ENCODE measurements at places on chromosomes 13 and 19.
A peak's percentile ranks its signal among the peaks of the same experiment; 100 is the strongest.

- DNase-seq: no peak
These were observed 153.9 kb downstream of the MIPEP start for GRCh38 chr13:23735329-23735728.

DNA sequence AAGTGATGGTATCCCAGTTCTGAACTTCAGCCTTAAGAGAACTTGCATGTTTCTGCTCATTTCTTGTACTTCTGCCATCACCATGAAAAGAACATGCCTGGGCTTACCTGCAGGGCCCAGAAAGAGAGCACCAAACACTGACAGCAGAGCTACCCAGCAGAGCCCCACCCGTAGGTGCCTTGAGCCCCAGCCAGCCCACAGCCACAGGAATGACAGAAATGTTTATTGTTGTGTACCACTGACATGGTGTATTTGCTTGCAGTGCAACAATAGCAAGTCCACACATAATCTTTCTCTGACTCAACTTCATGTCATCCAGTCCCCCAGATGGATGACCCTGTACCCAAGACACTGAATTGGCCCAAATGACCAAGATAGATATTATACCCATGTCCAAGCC lies 195.2 kb downstream of the TSHZ3 start:
- no peak for DNase-seq

DNA sequence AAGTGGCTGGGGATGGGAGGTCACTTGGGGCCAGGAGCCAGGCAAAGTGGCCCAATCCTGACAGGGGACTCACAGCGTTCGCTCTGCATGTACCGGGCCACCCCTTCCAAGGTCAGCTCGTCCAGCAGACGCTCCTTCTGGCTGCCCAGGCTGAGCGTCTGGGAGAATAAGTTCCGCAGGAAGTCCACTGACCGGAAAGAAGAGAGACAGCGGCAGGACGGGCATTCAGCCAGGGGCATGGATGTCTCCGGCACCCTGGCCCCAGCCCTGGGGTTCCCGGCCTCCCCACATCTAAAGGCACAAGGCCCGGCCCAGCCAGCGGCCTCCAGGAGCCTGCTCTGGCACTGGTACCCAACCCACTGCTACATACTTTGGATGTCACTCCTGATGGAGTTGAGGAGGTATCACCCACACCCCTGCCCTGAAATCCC lies 6.1 kb downstream of the SIRT2 start:
- DNase-seq: no peak

- DNase-seq: no peak
These were observed 139.6 kb upstream of the HTR2A start for GRCh38 chr13:47036294-47037008.

DNA sequence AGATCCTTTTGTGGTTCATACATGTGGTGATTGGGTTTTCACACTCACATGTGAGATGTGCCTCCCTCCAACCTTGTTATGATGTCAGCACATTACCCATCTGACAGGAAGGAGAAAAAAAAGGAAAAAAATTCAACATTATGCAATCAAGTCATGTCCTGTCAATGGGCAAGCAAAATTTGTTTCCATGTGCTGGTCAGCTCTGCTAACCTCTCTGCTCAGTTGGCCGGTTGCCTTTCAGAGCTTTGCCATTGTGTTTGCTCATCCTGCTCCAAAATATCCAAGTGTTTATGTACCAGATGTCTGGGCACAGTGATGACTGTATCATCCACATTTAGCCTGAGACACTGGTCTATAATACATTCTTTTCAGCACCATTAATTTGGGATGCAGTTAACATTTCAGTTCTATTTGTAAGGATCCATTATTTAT lies 27.0 kb upstream of the METTL21C start:
- DNase-seq: peak; percentile 5

GRCh38 chr13:75633285-75633684 lies 2.8 kb upstream of the LMO7 start:
- no peak for DNase-seq

GRCh38 chr13:110713642-110713952 lies at the start of gene ING1:
Gene ING1 (plus strand): TSS chr13:110713700. CDS start chr13:110714150, 450 bp downstream.
- DNase-seq: no peak

DNA sequence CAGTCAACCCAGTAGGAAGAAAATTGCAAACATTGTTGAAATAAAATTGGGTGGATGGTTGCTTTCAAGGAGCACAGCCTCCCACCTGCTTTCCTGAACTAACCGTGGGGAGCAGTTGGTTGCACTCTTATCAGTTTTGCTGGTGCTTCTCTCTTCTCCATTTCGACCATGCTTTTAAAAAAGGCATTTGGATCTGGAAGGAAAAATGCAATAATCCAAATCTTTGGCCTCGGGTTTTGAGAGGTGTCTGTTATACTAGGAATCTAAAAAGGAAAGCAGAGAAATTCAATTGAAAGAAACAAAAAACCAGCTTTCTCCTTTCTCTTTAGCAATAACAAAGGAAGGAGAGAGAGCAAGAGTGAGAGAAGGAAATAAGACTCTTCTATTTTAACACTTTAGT lies 113.6 kb upstream of the ARGLU1 start:
- no peak for DNase-seq

- DNase-seq: peak; percentile 71
These were observed 603 bp downstream of the TM9SF2 start for GRCh38 chr13:99501848-99502301.

DNA sequence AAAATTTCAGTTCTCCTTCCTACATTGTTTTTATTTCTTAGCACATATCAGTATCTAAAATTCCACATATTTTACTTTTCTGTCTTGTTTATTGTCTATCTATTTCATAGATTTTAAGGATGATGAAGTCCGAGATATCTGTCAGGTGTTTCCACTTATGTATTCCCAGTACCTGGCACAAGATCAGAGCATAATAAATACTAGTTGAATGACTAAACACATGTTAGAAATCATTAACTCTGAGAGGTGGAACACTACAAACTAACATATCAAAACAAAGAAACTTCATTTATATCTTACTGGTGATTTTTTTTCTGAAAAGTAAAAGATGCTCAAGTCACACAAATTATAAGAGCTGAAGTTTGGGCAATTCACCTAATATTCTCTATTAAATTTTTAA lies 1208.3 kb downstream of the PCDH9 start:
- DNase-seq: no peak

DNA sequence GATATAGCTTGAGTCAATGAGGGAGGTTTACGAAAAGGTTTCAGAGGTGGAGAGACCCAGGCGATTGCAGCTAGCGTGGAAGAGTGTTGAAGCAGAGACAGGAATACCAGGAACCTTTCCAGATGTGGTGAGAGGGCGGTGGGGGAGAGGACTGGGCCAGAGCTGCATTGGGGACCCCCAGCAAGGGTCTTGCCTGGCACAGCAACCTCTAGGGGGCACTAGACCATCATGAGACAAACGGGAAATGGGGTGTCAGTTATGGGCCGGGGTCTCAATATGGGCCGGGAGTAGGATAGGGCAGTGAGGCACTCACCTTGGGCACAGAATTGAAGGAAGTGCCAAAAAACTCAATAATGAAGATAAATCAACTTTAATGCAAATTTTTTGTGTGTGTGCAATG lies 2.1 kb upstream of the LRP3 start:
- DNase-seq: no peak

GRCh38 chr19:18610556-18611326 lies 1.9 kb upstream of the TMEM59L start:
- DNase-seq: no peak

DNA sequence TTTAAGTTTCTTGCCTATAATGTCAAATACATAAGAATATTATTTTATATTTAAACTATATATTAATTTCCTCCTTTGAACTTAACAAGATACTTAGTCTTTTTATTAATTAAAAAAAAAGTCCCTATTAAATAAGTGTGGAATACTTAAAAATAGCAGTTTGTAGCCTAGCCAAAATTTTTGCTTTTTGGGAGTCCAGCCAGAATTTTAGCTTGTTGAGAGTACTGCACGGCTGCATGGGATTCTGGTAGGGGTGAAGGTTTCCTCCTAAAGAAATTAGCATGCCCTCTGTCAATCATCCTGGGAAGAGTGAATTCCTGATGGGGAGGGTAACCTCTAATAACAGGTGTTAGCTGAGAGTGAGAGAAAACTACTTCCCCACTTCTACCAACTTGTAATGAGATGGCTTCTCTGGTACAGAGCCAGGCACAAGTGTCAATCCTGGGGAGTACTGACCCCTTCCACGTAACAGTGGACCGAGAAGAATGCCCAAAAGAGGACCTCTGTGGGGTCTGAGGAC lies 195.7 kb downstream of the SPRY2 start:
- peak; percentile 27 for DNase-seq

- DNase-seq: no peak
These were observed 2.1 kb downstream of the PCDH9 start for GRCh38 chr13:67228031-67228430.

GRCh38 chr19:51108805-51109146 lies 567 bp upstream of the CTU1 start:
- DNase-seq: no peak

DNA sequence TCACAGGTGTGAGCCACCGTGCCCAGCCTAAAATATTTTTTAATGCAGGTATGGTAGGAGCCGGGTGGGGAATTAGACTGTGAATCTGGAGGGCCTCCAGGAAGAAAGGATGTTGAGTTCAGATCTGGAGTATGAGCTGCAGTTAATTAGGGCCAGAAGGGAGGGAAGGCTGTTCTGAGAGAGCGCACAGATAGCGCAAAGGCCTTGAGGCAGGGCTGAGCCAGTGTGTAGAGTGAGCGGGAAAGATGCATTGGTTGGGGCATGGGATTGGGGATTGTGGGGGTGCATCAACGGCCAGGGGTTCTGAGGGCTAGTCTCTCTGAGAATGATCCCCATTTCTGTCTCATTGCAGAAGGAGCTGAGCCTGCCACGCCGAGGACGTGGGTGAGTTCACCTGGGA lies 9.7 kb downstream of the MAST3 start:
- no peak for DNase-seq

GRCh38 chr13:31722673-31723072 lies 16.7 kb upstream of the RXFP2 start:
- DNase-seq: no peak

DNA sequence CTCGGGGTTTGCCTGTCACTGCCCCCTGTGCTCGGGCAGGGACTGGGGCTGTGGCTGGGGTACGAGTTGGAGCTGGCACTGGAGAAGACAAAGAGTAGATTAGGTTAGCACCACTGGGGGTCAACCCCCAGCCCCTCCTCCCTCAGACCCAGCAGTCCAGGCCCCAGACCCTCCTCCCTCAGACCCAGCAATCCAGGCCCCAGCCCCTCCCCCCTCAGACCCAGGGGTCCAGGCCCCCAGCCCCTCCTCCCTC lies 19.1 kb downstream of the ZNF575 start:
- no peak for DNase-seq

GRCh38 chr19:14165990-14166830 lies 29.8 kb upstream of the ASF1B start:
- DNase-seq: peak; percentile 60

DNA sequence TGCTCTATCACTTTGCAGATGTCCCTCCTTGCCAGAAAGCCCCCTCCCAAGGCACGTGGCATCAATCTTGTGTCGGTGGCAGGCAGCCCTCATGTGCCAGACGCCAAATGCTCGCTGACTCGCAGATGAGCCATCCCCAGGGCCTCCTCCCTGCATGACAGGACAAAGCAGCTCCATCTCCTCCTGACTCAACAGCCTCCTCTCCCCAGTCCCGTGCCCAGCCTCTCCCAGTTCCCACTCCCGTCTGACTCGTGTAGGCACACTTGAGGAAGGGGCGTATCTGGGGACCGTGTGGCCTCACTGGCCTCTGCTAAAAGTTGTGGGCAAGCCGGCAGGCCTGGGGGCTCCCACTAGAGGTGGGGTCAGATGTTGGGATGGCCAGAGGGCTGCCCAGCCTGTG lies 133.6 kb downstream of the STK24 start:
- DNase-seq: no peak

DNA sequence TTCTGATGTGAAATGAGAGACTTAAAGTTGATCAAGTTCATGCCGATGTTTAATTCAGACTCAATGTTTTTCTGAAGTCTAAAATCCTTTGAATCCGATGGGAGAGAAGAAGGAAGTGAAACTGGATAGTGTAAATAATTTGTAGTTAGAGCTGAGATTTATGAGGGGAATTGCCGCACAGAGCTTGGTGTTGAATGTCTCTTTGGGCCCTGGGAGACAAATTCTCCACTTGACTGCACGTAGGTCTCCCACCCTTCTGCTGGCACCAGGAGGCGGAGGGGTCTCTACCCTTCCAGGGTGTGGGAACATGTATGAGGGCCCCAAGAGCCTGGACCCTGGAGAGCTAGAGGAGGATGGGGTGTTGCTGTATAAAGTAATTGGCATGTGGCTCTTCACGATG lies 140.8 kb upstream of the SERP2 start:
- no peak for DNase-seq

DNA sequence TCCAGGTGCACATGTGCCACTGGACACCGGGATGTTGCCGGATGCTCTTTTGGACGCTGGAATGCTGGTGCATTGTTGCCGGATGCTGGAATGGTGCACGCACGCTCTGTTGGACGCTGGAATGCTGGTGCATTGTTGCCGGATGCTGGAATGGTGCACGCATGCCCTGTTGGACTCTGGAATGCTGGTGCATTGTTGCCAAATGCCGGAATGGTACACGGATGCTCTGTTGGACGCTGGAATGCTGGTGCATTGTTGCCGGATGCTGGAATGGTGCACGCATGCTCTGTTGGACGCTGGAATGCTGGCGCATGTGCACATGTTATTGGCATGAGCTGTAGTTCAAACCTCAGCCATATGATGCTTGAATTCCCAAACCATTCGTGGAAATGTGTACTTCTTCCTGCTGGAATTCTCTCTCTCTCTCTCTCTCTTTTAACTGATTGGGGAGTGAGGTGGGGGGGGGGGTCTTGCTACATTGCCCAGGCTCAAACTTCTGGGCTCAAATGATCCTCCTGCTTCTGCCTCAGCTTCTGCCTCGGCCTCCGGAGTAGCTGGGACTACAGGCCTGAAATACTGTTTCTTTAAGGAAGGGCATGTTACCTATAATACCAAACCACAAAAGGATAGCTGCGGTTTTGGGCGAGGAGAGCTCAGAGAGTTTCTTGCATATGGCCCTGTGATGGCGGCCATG lies 1.2 kb upstream of the MCF2L start:
- no peak for DNase-seq

GRCh38 chr19:16039545-16039944 lies 36.8 kb upstream of the TPM4 start:
- DNase-seq: no peak

GRCh38 chr19:57231686-57232085 lies 863 bp downstream of the AURKC start:
- DNase-seq: no peak

GRCh38 chr13:54287062-54287764 lies 1258.6 kb downstream of the OLFM4 start:
- no peak for DNase-seq

- no peak for DNase-seq
These were observed 459.3 kb upstream of the SLC10A2 start for GRCh38 chr13:103525530-103525929.

- no peak for DNase-seq
These were observed 564 bp downstream of the NLRP12 start for GRCh38 chr19:53823380-53824120.

GRCh38 chr13:60012488-60012887 lies 151.2 kb downstream of the DIAPH3 start:
- DNase-seq: peak; percentile 42

- DNase-seq: peak; percentile 36
These were observed 1.8 kb upstream of the MED4 start for GRCh38 chr13:48096670-48097069.

GRCh38 chr13:77767413-77767812 lies 69.9 kb downstream of the SLAIN1 start:
- no peak for DNase-seq
